Endodermal cell (in vitro differentiated cells): ENCODE measurements at places on chromosomes 13 and 19.

GRCh38 chr19:53824134-53824611, at the start of gene NLRP12:
Gene NLRP12, minus strand, starts transcription at chr19:53824314. Its CDS starts 140 bp downstream, at chr19:53824174.
- DNase-seq = no peak

DNA sequence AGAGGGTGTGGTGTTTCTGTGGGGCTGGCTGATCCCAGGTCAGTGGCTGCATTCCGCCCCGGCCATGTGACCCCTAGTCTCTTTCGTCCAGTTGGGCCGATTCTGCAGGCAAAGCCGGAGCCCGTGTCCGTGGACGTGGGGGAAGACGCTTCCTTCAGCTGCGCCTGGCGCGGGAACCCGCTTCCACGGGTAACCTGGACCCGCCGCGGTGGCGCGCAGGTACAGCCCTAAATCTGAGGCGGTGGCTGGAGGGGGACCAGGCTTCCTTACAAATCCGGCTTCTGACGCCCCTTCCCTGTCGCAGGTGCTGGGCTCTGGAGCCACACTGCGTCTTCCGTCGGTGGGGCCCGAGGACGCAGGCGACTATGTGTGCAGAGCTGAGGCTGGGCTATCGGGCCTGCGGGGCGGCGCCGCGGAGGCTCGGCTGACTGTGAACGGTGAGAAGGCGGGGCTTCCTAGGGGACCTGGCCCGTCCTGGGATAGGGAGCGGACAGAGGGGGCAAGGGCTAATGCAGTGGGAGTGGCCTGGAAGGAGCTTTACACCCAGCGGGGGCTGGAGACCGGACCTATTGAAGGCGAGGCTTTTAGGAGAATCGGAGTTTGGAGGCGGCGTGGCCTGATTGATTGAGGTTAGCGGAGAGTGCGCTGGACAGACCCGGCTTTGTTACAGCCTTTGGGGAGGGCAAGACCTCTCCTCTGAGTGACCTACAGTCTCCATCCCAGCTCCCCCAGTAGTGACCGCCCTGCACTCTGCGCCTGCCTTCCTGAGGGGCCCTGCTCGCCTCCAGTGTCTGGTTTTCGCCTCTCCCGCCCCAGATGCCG, 4.3 kb downstream of the KIRREL2 start:
- DNase-seq = peak; percentile 98

GRCh38 chr13:27926644-27927434, 7.0 kb downstream of the PDX1 start:
- peak; percentile 75 for DNase-seq

- no peak for DNase-seq
Observed at GRCh38 chr13:37074703-37075102, 15.2 kb upstream of the SUPT20H start.

DNA sequence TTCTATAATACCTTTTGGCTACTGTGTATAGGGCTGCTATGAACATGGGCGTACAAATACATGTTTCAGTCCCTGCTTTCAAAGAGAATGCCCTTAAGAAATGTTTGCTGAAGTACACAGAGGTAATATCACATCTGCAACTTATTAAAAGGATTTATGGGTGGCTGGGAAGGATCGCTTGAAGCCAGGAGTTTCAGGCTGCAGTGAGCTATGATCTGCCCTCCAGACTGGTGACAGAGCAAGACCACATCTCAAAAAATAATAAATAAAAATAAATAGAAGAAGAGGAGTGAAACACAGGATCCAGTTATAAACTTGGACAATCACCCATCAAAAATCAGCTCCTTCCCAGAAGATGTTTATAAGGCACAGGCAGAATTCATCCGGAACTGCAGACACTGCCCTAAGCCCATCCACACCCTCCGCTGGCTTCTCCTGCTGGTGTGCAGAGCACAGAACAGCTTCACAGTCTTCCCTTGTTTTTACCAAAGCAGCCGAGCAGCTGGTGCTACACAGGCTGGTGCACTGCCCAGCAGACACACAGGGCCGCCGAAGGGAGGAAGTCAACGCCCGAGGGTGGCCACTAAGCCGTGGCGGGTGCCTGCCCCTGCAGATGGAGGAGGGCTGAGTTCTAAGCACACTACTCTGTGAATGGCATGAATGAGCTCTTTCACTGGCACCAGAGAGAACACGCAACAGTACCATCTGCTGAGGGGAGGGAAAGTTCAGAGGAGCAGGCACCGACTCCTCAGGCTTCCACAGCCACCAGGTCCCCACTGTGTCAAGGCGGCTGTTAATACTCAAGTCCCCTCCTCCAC, 44.0 kb downstream of the BRD4 start:
- no peak for DNase-seq
